Stimulated activated CD4-positive, alpha-beta T cell treated with anti-CD3 and anti-CD28 coated beads, TNF-alpha, amount 100 ng/mL, for 4 hours (primary cell): ENCODE measurements at places on chromosomes 2 and 18.

DNA sequence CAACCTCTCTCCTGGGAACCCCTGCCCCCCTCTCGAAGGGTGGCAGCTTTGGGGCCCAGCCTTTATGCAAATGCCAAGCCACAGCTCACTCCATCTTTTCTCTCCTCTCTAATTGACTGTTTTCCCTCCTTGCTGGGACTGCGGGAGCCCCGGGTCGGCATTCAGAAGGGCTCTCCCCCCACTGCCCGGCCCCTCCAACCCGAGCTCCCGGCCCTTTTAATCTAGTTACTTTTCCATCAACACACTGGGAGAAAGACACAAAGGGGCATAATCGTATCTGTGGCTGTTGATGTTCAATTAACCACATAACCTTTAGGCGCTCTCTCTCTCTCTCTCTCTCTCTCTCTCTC lies 95.4 kb downstream of the INHBB start:
- DNase-seq = no peak

- no peak for DNase-seq
These were observed 2.5 kb upstream of the DNAJC10 start for GRCh38 chr2:182713601-182714000.

- DNase-seq = no peak
These were observed 135.7 kb downstream of the CMPK2 start for GRCh38 chr2:6730003-6730402.

DNA sequence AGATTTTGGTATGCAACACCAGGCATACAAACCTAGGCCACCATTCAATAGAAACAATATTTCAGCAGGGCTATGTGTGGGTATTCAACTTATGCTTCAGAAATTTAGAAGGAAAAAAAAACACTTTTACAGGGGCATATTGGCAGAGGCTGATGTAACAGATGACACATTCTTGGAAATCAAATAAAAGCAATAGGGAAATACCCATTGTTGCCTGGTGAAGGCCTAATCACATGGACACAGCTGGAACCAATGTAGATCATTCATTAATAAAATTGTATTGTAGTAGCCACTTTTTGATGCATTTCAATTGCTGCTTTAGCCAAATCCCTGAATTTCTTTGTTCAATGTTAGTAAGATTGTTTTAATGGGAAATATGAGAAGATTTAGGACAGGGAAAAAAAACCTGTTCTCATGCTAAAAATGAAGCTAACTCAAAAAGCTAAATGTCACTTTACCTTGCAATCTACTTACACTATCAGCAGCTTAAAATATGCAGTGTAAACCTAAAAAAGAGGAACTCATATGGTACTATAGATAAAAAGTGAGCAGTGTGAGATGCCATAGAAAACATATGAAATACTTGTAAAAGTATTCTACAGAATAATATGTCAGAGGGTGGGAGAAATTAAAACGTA lies 289.4 kb downstream of the ZEB2 start:
- DNase-seq = no peak

GRCh38 chr2:42117182-42117579 lies 52.0 kb upstream of the EML4 start:
- no peak for DNase-seq

DNA sequence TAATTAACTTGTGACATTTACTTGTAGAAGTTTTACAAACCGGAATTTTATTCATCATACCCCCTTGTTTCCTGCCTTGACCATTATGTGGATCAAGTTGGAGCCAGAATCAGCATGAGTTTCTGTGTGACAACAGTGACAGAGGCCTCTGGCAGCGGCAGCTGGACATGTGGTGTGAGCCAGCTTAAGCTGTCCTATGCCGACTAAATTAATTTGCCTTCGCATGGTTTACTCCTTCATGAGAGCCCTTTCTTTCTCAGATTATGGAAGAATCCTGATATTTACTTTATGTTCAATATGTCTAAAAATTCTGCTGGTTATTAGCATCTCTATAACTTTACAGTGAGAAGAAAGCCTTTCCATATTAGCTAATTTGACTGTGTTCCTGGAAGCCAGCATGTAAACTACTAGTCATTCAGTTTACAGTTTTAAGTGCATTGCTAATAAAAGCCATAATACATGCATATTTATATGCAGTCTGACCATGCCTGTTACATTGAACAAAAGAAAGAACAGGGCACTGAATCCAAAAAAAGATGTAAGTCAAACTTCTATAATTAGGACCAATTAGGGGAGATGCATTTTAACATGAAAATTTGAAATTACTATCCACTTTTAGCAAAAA lies 495.8 kb upstream of the ACVR2A start:
- no peak for DNase-seq

GRCh38 chr18:73509460-73509859 lies 638.2 kb downstream of the FBXO15 start:
- no peak for DNase-seq

GRCh38 chr2:191479680-191480023 lies 198.3 kb upstream of the NABP1 start:
- no peak for DNase-seq

GRCh38 chr2:37156071-37156856 lies 516 bp downstream of the EIF2AK2 start:
- peak; percentile 18 for DNase-seq

- no peak for DNase-seq
These were observed 18.2 kb downstream of the AFTPH start for GRCh38 chr2:64542071-64543007.

DNA sequence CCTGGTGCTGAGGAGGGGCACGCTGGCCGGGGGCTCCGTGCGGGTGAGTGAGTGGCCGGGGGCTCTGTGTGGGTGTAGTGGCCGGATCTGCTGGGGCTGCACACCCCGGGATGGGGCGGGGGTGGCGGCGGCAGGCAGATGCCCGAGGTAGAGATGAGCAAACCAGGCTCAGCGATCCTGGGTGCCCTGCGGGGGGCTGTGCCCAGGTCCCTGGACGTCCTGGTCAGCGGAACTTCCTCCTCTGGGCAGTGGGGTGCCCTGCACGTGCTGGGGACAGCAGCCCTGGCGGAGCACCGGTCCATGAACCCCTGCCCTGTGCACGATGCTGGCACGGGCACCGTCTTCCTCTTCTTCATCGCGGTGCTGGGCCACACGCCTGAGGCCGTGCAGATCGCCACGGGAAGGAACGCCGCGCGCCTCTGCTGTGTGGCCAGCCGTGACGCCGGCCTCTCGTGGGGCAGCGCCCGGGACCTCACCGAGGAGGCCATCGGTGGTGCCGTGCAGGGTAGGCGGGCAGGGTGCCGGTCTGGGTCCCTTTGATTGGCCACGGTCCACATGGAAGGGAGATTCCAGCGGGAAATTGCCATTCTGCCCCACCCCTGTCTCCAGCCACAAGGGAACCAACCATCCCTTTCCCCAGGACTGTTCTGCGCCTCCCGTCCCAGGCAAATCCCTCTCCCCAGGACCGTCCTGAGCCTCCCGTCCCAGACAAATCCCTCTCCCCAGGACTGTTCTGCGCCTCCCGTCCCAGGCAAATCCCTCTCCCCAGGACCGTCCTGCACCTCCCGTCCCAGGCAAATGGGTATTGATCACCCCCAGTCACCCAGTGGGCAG lies 5.9 kb downstream of the NEU4 start:
- no peak for DNase-seq

- DNase-seq = no peak
These were observed 53.4 kb downstream of the SPIRE1 start for GRCh38 chr18:12604445-12605007.

- no peak for DNase-seq
These were observed 121.8 kb downstream of the ACTR3 start for GRCh38 chr2:114011713-114012112.

DNA sequence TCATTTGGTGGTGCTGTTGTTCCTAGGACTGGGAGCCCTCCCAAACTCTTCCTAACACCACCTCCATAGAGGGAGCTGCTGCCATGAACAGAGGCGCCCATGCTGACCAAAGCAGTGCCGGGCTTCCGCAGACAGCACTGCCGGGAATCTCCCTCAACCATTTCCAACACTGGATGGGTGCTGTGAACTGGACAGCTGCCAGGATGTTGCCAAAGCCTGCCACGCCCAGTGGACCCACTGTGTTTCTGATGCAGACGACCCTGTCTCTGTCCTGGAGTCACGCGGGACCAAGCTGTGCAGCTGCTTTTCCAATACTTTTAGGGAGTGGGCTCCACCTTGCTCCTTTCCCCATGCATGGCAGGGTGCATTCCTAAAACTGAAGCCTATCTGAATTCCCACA lies 16.9 kb upstream of the GNAL start:
- no peak for DNase-seq

DNA sequence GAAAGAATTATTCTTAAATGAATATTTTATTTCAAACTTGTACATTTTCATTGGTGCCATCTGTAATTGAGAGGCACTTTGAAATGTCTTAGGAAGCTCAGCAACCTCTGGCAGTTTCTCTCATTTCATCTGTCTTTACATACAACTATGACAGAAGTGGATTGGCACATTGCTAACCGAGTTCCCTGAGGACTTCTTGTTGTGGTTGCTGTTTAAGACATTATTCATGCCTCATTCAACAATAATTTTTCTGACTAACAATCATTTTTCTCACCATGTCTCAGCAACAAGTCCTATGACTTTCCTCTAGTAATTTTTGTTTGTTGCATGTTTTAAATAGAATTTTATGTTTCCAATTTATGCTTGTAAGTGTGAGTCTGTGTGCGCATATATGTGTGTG lies 284.0 kb upstream of the CWC22 start:
- DNase-seq = no peak

- no peak for DNase-seq
These were observed 178.7 kb downstream of the FMNL2 start for GRCh38 chr2:152513681-152514080.

DNA sequence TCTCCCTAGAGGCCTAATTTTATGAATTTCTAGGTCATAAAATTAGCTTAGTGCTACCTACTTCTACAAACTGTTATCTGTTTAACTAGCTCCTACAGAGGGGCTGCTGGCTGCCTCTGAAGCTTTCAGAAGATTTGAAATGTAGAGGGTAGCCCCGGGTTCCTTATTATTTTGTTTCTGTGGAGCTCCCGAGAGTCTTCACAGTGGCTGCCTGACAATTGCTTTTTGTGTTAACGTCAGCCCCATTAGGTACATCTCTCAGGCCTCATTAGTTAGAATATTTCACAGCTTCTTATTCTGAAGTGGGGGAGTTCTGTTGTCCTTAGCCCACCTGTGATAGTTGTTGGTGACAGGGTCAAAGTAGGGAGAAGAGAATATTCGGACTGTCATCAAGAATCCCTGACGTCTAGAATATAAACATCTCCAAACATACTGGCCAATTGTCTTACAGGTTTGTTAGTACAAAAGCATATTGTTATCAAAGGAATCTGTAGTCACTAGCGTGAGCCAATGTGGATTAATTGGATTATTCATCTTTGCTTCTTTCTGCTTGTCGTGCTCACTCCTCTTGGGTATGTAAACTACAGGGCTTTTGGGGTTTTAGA lies 77.5 kb downstream of the DIS3L2 start:
- no peak for DNase-seq

DNA sequence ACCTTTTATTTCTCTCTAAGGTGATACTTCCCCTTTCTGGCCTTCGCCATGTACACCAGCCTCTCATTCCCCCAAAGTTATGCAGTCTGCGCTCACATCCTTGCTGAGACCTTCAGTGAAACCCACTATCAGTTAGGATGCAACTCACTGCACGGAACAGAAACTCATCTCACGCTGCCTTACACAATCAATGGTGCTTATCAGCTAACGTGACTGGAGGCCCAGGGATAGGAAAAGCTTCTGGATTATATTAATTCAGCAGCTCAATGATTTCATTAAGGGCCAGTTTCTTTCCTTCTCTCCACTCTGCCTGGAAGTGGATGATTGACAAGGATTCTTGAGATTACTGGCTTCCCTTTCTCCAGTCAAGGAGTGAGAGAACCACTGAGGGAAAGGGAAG lies 44.8 kb downstream of the CDH2 start:
- DNase-seq = no peak

DNA sequence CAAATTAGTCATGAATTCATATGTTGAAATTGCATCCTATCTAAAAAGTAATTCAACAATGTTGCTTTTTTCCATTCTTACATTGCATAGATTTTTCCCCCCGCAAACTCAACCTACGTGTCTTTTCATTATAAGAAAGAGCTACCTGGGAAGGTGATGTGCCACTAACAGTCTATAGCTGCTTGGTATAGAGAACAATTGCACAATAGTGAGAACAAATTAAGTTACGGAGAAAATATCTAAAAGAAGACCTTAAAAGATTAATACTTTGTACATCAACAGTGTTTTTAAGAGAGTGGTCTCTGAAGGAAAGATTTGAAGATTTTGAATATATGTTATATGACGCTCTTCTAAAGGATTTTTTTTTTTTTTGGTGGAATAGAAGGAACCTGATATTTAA lies 111.8 kb downstream of the STK39 start:
- DNase-seq = no peak

DNA sequence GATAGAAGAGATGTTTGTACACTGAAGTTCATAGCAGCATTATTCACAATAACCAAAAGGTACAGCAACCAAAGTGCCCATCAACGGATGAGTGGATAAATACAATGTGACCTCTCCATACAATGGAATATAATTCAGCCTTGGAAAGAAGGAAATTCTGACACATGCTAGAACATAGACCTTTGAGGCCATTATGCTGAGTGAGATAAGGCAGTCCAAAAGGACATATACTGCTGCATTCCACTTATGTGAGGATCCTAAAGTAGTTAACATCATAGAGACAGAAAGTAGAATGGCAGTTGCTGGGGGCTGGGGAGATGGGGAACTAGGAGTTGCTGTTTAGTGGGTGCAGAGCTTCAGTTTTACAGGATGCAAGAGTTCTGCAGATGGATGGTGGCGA lies 38.2 kb upstream of the GLI2 start:
- DNase-seq = no peak

GRCh38 chr2:50722776-50723175 lies 309.2 kb downstream of the NRXN1 start:
- DNase-seq = no peak

DNA sequence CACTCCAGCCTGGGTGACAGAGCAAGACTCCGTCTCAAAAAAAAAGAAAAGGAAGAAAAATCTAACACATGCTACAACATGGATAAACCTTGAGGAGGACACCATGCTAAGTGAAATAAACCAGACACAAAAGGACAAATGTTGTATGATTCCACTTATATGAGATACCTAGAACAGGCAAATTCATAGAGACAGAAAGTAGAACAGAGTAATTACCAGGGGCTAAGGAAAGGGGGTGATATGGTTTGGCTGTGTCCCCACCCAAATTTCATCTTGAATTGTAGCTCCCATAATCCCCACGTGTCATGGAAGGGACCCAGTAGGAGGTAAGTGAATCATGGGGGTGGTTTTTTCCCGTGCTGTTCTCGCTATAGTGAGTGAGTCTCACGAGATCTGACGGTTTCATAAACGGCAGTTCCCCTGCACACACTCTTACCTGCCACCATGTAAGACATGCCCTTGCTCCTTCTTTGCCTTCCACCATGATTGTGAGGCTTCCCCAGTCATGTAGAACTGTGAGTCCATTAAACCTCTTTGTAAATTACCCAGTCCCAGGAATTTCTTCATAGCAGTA lies 91.4 kb upstream of the CABLES1 start:
- DNase-seq = no peak
